ENCODE measurements at places on chromosomes 2 and 18.

- DNase-seq, result no peak
Measured at GRCh38 chr2:12796657-12797056, 79.9 kb downstream of the TRIB2 start.

GRCh38 chr18:32896776-32897547, 124.1 kb upstream of the KLHL14 start:
- DNase-seq, result no peak

DNA sequence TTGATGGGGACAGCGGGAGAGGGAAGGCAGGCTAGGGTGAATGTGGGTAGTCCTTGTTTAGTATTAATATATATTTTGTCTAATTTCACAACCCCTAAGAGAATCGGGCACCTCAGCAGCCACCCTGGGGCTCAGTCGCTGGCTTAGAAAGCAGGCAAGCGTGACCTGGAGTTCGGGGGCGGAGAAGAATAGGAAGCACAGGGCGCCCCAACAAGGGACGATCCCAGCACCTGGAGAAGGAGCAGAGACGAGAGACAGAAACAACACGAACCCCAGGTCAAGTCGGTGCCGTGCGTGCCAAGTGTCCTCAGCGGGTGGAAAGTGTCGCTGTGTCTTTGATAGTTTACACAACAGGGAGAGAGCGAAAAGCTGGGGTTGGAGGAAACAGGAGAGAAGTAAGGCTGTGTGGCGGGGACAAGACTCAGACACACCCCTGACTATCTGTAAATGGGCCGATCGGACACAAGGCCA, 95.4 kb downstream of the NFATC1 start:
- DNase-seq, result no peak

DNA sequence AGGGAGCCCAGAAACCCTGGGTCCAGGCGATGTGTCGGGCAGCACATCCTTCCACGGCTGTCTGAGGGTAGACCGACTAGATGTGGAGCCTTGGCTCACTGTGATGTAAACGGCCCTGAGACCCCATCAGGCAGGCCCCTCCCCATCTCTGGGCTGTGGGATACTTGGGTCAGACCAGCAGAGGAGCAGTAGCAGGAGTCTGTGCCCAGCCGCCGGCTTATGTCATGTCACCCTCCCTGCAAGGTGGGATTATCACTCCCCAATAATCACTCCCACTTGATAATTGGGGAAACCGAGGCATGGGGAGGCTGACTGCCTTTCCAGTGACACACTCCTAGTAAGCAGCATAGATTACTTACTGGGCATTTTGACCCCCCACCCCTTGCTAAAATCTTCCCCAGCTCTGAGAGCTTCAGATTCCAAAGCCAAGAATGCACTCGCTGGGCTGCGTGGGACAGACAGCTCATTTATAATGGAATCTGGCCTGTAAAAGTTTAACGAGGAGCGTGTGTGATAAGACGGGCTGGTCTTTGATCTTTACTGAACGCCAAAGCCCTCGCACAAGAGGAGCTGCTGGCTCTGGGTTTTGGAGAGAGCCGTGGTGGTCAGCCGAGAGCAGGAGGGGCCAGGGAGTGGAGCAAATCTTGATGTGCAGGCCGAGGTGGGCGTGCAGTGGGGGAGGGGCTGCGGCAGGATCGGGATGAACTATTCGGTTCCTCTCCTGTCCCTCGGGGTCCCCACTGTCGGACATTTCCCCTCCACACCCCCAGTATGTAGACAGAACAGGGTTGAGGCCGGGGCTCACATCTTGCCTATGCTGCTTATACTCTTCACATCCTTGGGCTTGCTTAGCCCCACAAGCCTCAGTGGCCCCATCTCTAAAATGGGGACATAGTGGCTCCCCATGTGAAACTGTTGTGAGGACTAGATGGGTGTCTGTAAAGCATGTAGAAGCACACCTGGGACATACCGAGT, 200.0 kb downstream of the GLI2 start:
- no peak for DNase-seq

DNA sequence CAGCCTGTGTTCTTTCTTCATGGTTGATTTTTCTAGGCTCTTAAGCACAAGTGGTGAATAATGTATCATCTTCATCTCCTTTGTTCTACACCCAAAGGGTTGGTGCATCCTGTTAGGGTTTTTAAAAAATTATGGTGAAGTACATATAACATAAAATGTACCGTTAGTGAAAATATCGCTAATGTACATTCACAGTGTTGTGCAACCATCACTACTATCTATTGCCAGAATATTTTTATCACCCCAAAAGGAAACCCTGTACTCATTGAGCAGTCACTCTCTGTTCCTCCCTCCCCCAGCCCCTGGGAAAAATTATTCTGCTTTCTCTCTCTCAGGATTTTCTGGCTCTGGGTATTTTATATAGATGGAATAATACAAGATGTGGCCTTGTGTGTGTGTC, 98.5 kb downstream of the PRKCE start:
- DNase-seq, result no peak

GRCh38 chr2:68027959-68028358, 34.8 kb downstream of the C1D start:
- DNase-seq, result no peak

- DNase-seq, result no peak
Measured at GRCh38 chr2:124450481-124450880, 425.4 kb downstream of the CNTNAP5 start.

GRCh38 chr2:31675485-31675901, 94.8 kb upstream of the SRD5A2 start:
- DNase-seq, result no peak

DNA sequence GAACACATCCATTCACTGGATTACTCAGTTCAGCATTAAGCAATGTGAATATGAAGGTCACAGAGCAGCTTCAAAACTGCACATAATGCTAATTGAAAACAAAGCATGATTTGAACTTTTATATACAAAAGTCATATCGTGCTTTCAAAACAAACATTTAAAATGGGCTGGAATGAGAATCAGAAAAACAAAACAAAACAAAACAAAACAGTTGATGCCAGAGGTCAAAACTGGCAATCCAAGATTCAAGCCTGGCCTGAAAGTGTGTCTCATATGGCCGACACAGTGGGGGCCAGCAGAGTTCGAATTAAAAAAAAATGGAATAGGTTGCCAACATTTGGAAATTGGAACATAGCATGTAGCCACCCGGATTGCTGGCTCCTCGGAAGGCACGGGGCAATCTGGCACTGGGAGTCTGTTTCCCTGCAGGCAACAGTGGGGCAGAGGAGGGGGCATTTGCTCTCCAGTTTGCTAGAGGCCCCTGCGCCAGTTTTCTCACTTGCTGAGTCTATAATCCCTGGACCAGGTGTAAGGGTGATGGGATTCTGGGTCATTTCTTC, 294.4 kb downstream of the ZNF521 start:
- no peak for DNase-seq

DNA sequence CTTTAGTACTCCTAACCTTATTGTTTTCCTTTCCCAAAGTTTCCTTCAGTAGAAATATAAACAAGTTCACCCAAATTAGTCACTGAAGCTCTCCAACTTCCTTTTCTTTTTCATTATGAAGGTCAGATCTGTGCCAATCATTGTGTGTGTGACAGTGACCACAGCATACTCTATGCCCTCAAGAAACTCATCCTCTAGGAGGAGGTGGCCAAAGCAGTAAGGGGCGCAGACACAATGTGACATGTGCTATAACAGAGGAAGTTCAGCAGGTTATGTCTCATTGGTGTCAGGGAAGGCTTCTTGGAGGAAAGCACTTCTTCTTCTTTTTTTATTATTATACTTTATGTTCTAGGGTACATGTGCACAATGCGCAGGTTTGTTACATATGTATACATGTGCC, 60.0 kb upstream of the PSME4 start:
- DNase-seq, result no peak

GRCh38 chr2:134783912-134784311, 54.5 kb upstream of the ACMSD start:
- no peak for DNase-seq

GRCh38 chr2:231565887-231566594, 26.6 kb upstream of the TEX44 start:
- DNase-seq, result no peak

DNA sequence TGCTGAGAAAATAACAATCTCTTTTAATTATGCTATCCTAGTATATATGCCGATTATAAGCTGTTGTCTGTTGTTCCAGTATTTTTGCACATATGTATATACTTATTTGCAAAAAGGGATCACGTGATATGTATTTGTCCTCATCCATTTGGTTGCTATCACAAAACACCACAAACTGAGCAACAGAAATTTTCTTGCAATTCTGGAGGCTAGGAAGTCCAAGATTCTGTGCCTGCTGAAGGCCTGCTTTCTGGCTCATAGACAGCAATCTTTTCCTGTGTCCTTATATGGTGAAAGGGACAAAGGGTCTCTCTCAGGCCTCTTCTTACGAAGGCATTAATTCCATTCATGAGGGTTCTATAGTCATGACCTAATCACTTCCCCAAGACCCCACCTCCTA, 186.5 kb downstream of the LPIN1 start:
- no peak for DNase-seq

DNA sequence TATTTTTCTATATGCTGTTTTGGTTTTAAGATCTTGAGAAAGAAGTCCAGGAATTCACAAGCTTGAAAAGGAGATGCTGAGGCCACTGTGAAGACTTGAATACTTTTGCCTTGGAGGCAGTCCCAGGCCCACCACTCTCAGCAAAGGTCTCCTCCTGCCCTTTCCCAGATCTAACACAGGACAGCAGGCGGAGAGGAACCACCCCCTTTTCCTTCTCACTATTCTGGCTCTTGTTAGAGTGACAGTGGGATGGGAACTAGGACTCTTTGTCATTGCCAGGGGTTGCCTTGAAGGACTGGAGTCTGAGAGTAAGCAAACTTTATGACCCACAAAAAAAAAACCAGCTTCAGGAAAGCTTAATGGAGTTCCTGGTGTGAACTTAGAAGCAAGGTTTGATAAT, 54.7 kb downstream of the E2F6 start:
- no peak for DNase-seq

- DNase-seq, result no peak
Measured at GRCh38 chr2:61439241-61440002, 31.5 kb downstream of the USP34 start.

- DNase-seq, result no peak
Measured at GRCh38 chr2:238106698-238107524, 6.8 kb downstream of the ESPNL start.

DNA sequence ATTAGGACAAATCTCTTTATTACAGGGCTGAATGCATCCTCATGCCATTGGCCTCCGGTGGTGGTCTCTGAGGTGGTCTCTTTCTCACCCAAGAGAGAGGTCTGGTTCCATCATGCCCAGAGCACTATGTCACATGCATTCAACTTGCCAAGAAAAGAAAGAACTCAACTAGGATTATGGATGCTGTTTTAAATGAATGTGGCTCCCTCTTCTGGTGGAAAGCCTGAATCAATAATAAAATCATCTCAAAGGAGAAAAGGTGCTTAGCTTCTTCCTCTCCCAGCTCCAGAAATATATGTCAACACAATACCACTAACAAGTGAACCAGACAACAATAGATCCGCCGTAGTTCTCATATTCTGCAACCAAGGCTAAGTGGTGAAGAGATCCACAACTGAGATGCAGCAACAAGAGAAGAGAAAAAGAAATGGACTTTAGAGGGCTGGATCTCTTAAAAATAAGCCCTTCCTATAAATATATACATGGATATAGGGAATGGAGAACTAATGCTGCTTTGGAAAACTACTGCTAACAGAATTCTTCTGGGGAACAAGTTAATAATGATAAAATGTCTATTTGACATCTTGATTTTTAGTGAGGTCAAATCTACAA, 396.8 kb downstream of the NCKAP5 start:
- no peak for DNase-seq

DNA sequence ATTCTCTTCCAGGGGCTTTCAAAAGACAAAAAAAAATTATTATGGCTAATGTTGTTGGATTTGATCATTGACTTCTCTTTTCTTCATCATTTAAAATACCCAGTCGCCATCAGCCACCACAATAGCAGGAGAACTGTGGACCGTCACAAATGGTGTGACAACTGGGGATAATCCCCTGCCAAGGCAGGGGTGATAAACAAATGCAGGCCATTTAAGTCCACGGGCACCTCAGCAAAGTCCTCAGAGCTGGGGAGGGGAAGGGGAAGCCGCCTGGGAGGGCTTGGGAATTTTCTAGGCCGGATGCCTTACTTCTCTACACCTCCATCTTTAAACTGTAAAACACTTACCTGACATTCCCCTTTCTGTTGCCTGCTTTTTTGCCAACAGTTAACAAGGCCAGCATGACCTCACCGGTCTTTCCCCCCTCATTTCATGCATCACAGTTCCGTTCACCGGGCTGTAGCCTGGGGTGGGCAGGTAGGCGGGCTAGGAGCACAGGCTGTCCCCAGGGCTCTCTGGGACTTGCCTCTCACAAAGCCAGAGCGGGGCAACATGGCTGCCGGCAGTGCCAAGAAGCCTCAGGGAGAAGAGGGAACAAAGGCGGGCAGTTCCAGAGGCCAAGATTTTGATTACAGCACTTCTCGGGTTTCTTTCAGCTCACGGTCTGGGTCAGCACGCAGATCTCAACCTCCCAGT, 820.4 kb downstream of the BCL11A start:
- DNase-seq, result no peak

GRCh38 chr18:9996094-9996493, 82.3 kb downstream of the VAPA start:
- DNase-seq, result no peak

GRCh38 chr2:56666777-56667176, 483.0 kb downstream of the CCDC85A start:
- no peak for DNase-seq

GRCh38 chr2:219350215-219350614, 17.7 kb upstream of the RESP18 start:
- DNase-seq, result no peak

GRCh38 chr18:60372132-60372531, 443 bp downstream of the MC4R start:
- DNase-seq, result no peak

DNA sequence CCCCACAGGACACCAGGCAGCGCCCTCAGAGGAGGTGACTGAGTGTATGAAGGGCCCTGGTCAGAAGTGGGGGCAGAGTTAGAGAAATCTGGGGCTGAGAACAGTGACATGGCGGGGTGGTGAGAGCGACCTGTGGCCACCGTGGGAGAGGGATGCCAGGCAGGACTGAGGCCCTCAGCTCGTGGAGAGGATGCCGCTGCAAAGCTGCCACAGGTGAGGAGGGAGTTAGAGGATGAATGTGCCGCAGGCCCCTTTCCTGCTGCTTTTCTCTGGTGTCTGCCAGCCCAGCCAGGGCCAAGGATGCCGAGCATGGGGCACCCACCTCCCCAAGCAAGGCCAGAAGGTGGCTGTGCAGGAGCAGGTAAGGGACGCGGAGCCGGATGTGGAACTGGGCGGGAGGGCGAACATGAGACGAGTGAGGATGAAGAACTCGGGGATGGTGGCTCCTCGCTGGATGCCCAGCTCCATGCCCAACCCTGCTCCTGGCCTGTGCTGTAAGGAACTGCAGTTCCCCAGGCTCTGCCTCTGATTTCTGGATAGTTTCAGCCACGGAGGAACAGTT, 269.2 kb upstream of the HDAC4 start:
- DNase-seq, result no peak

- no peak for DNase-seq
Measured at GRCh38 chr18:69969491-69969890, 21.8 kb upstream of the CD226 start.

- DNase-seq, result no peak
Measured at GRCh38 chr2:11396467-11397445, 52.3 kb upstream of the ROCK2 start.

- no peak for DNase-seq
Measured at GRCh38 chr2:112708968-112709367, 11.9 kb upstream of the NT5DC4 start.

- no peak for DNase-seq
Measured at GRCh38 chr2:105954891-105955290, 210.2 kb downstream of the NCK2 start.

- DNase-seq, result no peak
Measured at GRCh38 chr18:25659541-25659940, 307.6 kb upstream of the ZNF521 start.

- no peak for DNase-seq
Measured at GRCh38 chr18:35524226-35524625, 26.5 kb upstream of the INO80C start.
